ENCODE measurements at places on chromosomes 4 and X. TPM values are rescaled to one million over a fixed set of nuclear protein-coding genes. Genes with fewer than 3 reads are reported as not detected.

Gene GPC4
- not detected for total RNA-seq

Gene GLUD2
- 2.6 TPM for total RNA-seq

Gene GAGE1
- not detected for total RNA-seq

Gene FGF13
- not detected for total RNA-seq

Gene BMX
- total RNA-seq, result not detected

Gene FRAS1
- total RNA-seq, result 3.1 TPM

Gene TMEM35A
- not detected for total RNA-seq

Gene NCAPG
- total RNA-seq, result 30.1 TPM

Gene RHOXF1
- total RNA-seq, result not detected

Gene SLC38A5
- 0.07 TPM for total RNA-seq

Gene SULT1E1
- total RNA-seq, result not detected

Gene PAGE2
- not detected for total RNA-seq

Gene PROM1
- not detected for total RNA-seq

Gene MAD2L1
- total RNA-seq, result 76.1 TPM

Gene MAGEA9B
- total RNA-seq, result not detected

Gene GUCY1B1
- total RNA-seq, result 0.27 TPM

Gene FRMPD3
- total RNA-seq, result 0.17 TPM

Gene ARSJ
- total RNA-seq, result 5.2 TPM

Gene CFAP99
- not detected for total RNA-seq

Gene ZNF185
- 6.5 TPM for total RNA-seq

Gene NLGN4X
- not detected for total RNA-seq

Gene ARHGAP4
- total RNA-seq, result 0.75 TPM

Gene VCX3A
- not detected for total RNA-seq

Gene GAGE12E
- total RNA-seq, result not detected

Gene HERC5
- 4.2 TPM for total RNA-seq

Gene ITGB1BP2
- 0.87 TPM for total RNA-seq

Gene ADH7
- total RNA-seq, result not detected

Gene REPS2
- 0.87 TPM for total RNA-seq

Gene TTC29
- not detected for total RNA-seq

Gene MUC7
- total RNA-seq, result not detected

Gene EVC2
- total RNA-seq, result 2.3 TPM

Gene ESX1
- total RNA-seq, result not detected

Gene MTCP1
- 11.7 TPM for total RNA-seq

Gene UGT2B7
- total RNA-seq, result 0.16 TPM

Gene CFAP97
- 12.2 TPM for total RNA-seq

Gene FRMPD4
- total RNA-seq, result not detected

Measured in A549 treated with CpdA at 1 μM for 4 hours (cell line).